ENCODE measurements at places on chromosomes 6 and 20.

DNA sequence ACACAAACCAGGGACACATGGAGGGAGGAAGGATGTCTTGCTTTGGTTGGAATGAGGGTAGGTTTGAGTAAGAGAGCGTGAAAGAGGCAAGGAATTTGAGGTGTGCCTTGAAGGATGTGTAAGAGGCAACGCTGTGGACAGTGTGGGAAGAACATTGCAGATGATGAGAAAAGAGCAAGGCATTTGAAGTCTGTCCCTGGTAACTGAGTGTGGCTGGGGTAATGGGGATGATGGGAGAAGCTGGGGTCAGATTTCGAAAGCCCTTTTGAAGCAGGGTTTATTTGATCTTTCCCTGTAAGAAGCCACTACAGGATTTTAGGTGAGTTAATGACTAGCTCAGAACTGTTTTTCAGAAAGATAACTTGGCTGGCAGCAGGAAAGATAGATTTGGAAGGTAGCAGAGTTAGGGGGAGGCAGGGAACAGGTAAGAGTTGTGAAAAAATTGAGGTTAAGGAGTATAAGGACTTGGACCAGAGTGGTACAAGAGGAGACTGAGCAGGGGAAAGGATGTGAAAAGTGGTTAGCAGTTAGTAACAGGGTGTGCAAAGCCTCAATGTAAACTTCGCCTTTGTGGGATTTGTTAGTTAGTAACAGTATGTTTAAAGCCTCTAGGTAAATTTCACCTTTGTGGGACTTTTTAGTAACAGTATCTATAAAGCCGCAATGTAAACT is 17.7 kb downstream of the UTRN start:
- no peak for DNase-seq

DNA sequence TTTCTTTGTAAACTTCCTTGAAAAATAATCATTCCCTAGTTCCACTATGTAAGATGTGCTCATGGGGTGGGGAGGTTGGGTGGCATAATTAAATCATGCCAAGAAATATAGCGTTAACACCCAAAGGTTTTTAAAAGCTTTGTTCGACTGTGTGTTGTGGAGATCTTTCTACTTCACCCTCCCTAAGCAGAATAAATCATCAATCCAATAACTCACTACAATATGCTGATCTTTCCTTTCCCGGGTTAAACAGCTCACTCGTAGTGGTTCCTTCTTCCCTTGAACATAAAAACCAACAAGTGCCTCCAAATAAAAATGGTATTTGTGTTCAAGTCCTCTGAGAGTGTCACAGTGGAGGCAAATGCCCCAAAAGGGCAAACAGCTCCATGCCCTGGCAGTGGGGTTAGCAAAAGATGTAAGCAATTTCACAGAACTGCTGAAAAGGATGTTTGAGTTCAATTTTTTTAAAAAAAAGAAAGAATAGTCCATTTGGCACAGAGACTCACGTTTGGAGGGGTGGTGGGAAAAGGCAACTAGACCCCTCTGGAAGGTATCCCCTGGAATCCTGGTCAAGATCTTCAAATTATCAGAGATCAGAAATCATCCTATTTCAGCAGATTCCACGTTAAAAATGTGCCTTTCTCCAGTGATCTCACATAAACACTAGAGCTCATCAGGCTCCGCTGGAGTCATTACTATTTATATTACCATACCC is 99.1 kb downstream of the TFAP2A start:
- no peak for DNase-seq

DNA sequence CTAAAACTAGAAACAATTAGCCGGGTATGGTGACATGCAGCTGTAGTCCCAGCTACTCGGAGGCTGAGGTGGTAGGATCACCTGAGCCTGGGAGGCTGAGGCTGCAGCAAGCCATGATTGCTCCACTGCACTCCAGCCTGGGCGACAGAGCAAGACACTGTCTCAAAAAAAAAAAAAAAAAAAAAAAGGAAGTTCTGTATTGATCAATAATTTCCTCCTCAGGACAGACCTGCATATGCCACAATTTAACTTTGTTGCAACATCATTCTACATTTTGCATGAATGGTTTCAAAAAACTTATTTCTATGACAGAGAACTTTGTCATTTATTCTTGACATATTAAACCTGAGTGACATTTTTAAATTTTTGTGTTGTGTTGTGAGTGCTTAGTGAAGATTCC is 5.5 kb downstream of the DNAJC5 start:
- DNase-seq: no peak

- DNase-seq: peak; percentile 10
Measured at GRCh38 chr6:140537834-140538705, 1163.6 kb upstream of the CITED2 start.

DNA sequence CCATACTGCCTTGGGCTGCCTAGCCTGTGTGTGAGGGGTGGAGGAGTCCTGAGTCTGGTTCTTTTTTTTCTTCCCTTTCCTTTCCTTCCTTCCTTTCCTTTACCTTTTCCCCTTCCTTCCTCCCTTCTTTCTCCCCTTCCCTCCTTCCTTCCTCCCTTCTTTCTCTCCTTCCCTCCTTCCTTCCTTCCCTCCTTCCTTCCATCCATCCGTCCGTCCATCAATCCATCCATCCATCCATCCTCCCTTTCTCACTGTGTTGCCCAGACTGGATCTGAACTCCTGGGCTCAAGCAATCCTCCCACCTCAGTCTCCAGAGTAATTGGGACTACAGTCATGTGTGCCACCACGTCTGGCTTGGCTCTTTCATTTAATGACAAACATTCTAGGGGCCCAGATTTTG is 750.7 kb upstream of the CHD6 start:
- DNase-seq: no peak

- DNase-seq: no peak
Measured at GRCh38 chr6:88804701-88805100, 158.7 kb downstream of the RNGTT start.

GRCh38 chr6:106939848-106940247 is 34.7 kb downstream of the CD24 start:
- DNase-seq: no peak

DNA sequence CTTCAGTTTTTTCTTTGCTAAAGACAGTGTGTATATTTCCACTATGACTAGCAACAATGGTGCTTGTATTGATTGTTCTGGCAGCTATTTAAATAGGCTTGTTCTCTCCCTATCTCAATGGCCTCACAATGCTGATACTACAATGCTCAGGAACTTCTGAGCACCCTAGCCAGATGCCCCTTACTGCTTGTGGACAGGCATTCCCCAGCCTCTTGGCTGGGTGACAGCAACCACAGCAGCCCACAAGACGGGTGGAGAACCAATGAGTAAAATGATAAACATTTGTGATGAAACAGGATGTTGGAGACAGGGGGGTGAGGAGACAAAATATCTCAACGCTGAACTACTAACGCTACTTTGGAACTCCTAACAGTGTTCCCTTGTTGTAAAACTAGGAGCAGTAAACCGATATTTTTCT is 42.3 kb downstream of the HIVEP2 start:
- peak; percentile 22 for DNase-seq

DNA sequence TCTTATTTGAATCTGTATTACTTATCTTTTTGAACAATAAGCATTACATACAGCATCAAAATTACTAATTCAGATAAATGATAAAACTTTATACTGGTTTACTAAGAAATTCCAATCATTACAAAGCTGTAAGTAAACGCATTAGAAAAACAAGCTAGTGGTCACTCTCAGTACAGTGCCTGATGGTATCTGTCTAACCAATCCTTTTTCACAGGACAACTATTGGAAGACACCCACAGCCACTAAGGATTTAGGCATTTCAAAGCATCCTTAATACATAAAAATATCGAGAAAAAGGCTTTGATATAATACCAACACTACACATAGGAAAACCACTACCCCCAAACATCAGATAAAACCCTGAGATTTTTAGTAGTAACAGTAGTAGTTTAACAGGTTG is 2.6 kb downstream of the CD164 start:
- no peak for DNase-seq

GRCh38 chr6:52227495-52227894 is 16.8 kb downstream of the IL17F start:
- DNase-seq: no peak

- no peak for DNase-seq
Measured at GRCh38 chr6:29617782-29618554, 15.0 kb downstream of the GABBR1 start.

- DNase-seq: no peak
Measured at GRCh38 chr6:53837865-53838769, 43.3 kb downstream of the LRRC1 start.

DNA sequence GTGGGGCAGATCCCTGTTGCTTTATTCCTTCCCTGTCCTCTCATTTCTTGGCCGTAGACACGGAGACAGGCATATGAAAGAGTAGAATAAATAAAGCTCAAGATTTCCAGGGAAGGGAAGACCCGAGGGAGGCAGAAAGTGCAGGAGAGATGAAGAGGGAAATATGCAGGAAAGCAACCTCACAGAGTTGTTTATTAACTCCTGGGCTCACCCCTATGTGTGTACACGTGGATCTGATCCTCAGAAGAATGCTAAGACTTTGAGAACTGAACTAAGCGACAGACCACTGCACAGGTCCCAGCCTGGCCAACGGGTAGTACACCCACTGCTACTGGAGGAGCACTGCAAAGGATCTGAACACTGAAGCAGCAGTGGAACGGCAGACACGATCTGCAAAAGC is 156.2 kb downstream of the KIF16B start:
- no peak for DNase-seq

- no peak for DNase-seq
Measured at GRCh38 chr20:23998392-23998791, 9.8 kb upstream of the GGTLC1 start.

DNA sequence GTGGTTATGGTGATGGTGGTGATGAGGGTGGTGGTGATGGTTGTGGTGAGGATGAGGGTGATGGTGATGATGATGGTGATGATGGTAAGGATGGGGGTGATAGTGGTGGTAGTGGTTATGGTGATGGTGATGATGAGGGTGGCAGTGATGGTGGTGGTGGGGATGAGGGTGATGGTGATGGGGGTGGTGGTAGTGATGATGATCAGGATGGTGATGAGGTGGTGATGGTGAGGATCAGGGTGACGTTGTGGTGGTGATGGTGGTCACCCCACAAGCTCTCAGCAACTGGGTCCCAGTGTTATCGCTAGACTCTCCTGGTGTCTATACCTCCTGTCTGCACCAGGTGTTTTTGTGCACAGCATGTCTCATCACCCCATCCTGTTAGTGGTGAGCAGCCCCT is 85.0 kb downstream of the TMEM242 start:
- DNase-seq: no peak

DNA sequence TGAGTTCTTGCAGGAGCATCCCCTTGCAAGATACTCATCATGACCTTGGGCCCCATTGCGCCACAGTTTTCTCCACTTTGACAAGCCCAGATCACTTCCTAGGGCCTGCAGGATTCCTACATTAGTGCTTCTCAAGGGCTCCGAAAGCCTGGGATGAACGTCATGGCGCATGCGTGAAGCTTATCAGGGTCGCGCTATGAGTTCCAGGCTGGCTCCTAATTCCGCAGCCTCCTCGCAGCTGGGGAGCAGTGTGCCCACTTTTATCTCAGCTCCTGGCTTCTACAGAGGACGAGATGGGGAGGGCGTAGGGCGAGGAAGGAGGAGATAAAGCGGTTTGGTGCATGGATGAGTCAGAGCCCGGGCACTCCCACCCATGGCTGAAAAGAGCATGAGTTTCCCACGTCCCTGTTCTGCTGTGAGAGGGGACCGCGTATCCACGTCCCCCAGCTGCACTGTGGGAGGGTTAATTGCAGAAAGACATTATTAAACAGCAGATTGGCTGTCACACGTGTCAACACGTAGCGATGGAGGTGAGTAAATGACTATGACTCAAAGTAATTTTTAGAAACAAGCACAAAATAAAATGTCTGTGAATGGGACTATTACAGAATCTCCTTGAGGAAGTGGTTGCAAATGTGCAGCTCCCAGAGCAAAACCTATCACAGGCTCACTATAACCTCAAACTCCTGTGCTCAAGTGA is 72.9 kb upstream of the DSP start:
- DNase-seq: no peak

- DNase-seq: no peak
Measured at GRCh38 chr20:41047279-41047974, 18.8 kb downstream of the TOP1 start.

- no peak for DNase-seq
Measured at GRCh38 chr20:43066125-43066524, 123.6 kb downstream of the PTPRT start.

GRCh38 chr6:127483399-127484055 is 24.3 kb upstream of the KIAA0408 start:
- DNase-seq: no peak

GRCh38 chr20:50149481-50150254 is 3.9 kb downstream of the PEDS1 start:
- no peak for DNase-seq

- DNase-seq: no peak
Measured at GRCh38 chr6:125188037-125188436, 34.5 kb downstream of the TPD52L1 start.

GRCh38 chr6:127533011-127533410 is 13.9 kb upstream of the MTCL3 start:
- no peak for DNase-seq

GRCh38 chr20:10560686-10561085 is 113.1 kb downstream of the JAG1 start:
- DNase-seq: no peak
